Esophagus squamous epithelium (tissue), 5 donors: ENCODE measurements at places on chromosomes 6 and 20.

DNA sequence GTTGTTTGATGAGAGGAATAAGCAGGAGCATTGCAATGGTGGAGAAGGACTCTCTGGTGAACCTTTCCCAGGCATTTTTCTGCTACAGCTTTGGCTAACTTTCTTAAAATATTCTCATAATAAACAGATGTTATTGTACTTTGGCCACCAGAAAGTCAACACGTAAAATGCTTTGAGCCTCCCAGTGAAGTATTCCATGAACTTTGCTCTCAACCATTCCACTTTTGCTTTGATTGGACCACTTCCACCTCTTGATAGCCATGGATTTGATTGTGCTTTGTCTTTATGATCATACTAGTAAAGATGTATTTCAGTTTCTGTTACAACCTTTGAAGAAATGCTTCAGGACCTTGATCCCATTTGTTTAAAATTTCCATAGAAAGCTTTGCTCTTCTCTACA is 241.1 kb downstream of the TENT5A start:
- DNase-seq, result no peak

DNA sequence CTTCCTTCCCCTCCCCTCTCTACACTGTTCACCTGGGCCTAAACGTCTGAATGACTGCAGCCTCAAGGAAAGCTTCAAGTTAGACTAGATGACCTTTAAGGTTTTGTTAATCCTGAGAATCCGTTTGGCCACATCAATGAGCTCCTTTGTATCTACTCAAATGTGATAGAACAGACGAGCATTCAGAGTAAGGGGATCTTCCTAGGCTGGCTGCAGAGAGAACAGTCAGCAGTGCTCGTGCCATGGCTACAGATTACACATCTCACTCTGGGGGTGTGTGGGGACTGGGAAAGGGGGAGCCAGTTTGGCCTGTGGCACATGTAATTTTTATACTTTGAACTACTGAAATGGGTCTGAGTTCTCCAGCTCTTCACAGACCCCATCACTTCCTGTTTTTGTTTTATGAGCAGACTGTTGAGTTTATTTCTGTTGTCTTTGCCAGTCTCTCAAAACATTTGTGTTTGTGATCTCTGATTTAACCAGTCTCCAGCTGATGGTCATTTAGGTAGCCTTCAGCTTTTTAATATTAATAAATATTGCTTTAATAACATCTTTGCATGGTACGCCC is 50.9 kb downstream of the KCNS1 start:
- no peak for DNase-seq

DNA sequence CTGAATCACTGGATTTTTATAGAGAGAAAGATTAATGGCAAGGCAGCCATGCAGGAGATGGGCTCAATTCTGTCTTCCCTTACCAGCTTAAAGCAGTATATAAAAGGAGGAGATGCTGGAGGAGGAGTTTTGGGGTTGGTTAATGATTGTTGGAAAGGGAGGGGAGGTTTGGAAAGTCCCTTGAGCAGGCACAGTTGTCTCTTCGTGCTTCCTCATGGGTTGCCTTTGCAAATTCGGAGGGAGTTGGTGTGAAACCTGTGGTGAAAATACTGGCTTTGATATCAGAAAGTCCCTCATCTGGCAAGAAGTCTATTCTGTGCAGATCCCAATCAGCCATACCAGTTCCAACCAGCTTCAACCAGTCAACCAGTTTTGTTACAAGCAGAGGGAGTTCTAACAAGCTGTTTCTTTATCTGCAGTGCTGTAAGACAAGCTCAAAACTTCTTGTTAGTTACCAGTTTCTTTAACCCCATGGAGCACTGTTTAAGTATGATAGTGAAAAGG is 107.0 kb downstream of the HIVEP1 start:
- no peak for DNase-seq

DNA sequence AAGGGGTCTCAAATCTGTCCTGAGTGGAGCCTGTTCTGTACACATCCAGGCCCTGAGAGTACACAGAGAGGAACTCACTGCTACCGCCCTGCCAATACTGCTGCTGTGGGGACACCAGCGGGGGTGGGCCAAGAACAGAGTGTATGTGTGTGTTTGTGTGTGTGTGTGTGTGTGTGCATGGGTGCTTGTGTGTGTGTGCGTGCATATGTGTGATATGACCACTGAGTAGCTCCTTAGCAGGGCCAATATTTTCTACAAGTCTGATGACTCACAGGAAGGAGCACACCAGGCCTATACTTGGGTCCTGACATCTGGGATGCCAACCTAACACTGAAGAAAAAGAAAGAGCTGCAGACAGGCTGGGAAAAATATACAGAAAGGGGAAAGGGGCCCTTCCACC is 1.4 kb downstream of the RAET1E start:
- DNase-seq, result no peak

DNA sequence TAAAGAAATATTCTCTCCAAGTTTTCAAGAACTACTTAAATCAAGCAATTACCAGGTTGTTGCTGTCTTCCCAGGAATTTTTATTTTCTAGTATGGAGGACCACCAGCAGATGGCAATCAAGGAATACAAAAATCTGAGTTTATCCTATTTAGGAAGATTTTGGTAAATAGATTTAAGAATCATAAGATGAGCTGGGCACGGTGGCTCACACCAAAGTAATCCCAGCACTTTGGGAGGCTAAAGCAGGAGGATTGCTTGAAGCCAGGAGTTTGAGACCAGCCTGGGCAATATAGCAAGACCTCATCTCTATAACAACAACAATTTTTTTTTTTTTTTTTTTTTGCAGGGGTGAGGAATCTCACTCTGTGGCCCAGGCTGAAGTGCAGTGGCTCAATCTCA is 19.3 kb upstream of the SEC63 start:
- DNase-seq, result no peak

- DNase-seq, result no peak
Measured at GRCh38 chr6:84808491-84809061, 44.2 kb upstream of the TBX18 start.

GRCh38 chr20:7695051-7695495 is 245.2 kb downstream of the HAO1 start:
- DNase-seq, result no peak

- no peak for DNase-seq
Measured at GRCh38 chr6:24394061-24394779, 8.5 kb upstream of the MRS2 start.

GRCh38 chr6:7373739-7374138 is 15.8 kb downstream of the CAGE1 start:
- DNase-seq, result no peak

DNA sequence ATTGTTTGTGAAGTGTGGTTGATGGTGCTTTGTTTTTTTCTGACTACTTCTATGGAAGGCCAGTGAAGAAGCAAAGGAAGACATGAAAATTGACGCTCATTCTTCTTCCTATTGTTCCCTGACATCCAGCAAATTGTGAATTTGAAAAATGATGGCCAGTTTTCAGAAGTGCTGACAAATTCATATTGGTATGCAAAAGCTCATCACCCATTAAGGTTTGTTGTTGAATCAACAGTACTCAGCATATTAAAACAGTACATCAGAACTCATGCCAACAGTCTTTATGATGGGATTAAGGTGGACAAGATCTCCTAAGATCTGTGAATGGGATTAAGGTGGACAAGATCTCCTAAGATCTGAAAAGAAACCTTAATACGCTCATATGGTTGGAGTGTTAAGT is 1.0 kb upstream of the MTG2 start:
- no peak for DNase-seq

DNA sequence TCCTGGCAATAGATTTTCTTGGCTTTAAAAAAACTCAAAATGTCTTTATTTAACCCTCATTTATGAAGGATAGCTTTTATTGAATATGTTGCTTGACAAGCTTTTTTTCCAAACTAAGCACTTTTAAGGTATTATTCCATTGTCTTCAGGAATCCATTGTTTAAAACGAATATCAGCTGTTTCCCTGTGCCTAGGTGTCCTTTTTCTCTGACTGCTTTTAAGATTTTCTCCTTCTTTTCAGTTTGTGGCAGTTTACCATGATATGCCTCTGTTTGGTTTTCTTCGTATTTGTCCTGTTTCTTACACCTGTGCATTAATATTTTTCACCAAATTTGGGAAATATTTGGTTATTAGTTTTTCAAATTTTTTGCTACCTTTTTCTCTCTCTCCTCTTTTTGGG is 68.4 kb downstream of the YTHDF1 start:
- no peak for DNase-seq

- DNase-seq, result no peak
Measured at GRCh38 chr6:33820243-33820642, 16.4 kb upstream of the MLN start.

DNA sequence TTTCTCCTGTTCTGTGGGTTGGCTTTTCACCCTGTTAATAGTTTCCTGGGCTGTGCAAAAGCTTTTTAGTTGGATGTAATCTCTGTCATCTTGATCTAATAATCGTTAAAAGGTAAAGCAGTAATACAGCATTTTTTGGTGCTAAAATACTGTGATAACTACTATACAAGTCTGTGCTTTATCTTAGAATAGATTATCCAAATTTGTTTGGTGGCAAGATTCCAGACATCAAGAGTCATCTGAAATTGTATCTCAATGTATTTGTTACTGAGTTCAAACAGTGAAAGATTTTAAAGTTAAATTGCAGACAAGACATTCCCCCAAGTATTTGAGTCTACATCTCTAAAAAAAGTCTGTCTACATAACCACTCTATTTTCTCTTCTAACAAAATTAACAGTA is 18.8 kb downstream of the TBPL1 start:
- no peak for DNase-seq

DNA sequence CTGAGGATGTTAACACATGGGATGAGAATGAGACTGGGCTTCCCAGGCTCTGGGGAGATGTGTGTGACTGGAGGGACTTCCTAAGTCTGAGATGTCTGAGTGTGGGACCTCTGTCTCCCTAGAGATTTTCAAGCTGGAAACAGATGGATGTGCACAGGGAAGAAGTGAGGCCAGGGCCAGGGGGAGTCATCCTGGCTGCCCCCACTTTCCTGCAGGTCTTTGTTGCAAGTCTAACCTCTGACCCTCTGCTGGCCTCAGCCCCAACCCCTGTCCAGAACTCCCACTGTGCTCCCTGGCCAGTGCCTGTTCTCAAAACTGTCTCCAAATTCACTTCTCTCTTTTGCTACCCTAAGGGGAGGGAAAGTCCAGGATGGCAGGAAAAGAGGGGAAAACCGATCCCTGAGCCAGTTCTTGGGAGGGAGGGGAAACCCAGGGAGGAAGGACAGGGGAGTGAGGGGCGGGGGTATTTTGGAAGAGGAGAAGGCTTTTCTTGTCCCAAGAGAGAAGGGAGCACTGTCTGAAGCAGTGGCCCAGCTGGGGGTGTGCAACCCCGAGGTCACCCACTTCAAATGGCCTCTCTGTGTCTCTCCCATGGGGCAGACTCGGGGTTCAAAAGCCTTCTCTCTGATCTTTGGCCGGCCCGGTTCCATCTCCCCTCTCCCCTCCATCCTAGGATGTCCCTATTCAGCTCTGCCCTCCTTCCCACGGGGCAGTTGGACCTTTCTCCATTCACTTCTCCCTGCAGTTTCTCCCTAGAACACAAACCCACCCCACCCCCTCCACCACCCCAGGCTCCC is 3.1 kb downstream of the PPP1R18 start:
- no peak for DNase-seq

DNA sequence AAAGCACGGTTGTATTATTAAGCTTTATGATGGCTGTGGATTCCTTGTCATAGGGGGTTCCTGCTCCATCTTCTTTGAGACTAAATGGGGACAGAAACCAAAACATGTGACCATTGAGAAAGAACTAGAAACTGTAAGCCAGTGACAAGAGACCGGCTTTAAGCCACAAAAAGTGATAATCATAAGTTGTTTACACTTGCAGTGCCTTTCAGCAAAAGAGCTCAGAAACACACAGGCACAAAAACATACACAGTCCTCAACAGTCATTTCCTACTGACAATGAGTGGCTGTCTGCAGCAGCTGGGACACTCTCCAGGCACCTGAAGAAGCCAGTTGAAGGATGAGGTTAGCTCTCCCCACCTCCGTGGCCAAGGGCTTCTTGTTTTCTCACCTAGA is 20.0 kb upstream of the UBE2J1 start:
- DNase-seq, result no peak

DNA sequence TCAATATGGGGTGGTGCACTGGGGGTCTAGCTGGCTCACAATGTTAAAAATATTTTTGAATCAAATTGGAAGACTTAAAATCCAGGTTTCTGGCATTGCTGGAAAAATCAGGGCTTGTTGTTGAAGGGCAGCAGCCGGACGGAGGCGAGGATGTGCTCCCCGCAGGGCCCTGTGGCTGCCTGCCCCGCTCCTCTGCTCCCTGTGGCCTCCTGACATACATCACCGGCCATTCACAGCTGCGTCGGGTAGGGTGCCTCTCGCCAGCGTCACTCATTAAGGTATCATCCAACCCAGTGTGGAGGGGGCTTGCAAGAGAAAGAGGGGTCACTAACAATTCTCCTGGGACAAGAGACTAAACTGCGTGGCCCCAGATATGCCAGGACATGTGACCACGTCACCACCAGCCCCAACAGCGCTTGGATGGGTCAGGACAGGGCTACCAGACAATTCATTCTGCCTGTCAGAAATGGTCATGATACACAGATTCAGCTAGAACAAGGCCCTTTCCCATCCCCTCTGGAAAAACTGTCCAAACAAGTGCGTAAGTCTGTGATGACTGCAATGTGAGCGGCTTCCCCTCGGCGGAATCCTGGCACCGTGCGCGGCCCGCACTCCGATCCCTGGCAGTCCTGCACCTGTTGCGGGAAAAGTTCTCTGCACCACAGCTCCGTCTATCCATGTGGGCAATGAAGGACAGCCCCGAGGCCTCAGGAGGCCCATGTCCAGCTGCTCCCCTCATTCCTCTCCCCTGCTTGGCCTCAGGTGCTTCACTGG is 12.0 kb downstream of the GATA5 start:
- no peak for DNase-seq
